ENCODE measurements at places on chromosomes 16 and 17. TPM values are rescaled to one million over a fixed set of nuclear protein-coding genes. Genes with fewer than 3 reads are reported as not detected.

The LGALS9B gene
- not detected for total RNA-seq

The TMC6 gene
- 240 TPM for total RNA-seq

The PRDM7 gene
- not detected for total RNA-seq

The XYLT1 gene
- 15.7 TPM for total RNA-seq

The IRF8 gene
- total RNA-seq, result 37.8 TPM

The PITPNM3 gene
- total RNA-seq, result 0.52 TPM

The LDHD gene
- not detected for total RNA-seq

The SDR42E2 gene
- total RNA-seq, result 0.09 TPM

The TMEM231 gene
- 3.4 TPM for total RNA-seq

The GDPD1 gene
- total RNA-seq, result 2.7 TPM

- H3K27ac ChIP-seq, result no peak overlapping the region
- no peaks in the 10 kb centered on the region for H3K27me3 ChIP-seq
- H3K36me3 ChIP-seq, result no peaks in the 10 kb centered on the region
- H3K4me1 ChIP-seq, result no peaks in the 10 kb centered on the region
- no peak for DNase-seq
- no peak overlapping the region for H3K4me3 ChIP-seq
Observed at GRCh38 chr16:72380283-72380682, 208.3 kb upstream of the PMFBP1 start.

DNA sequence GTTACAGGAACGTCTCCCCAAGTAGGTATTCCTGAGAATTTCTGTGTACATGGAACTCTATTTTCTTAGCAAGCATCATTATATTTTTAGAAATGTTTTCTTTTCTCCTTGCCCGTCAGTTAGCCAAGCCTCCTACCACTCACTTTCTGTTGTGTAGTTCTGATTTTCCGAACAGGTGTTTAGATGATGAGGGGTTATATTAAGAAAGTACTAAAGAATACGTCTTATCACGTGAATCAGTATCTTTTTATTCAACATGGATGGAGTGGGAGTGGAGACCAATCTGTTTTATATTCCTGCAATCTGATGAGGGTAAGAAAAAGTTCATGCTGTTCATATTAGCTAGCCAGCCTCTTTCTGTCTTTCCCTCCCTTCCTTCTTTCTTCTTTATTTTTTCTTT lies 29.4 kb downstream of the MSI2 start:
- no peaks in the 10 kb centered on the region for H3K27me3 ChIP-seq
- H3K4me3 ChIP-seq, result peak overlapping the region; percentile 68
- DNase-seq, result no peak
- H3K36me3 ChIP-seq, result peaks cover 67% of the 10 kb centered on the region

DNA sequence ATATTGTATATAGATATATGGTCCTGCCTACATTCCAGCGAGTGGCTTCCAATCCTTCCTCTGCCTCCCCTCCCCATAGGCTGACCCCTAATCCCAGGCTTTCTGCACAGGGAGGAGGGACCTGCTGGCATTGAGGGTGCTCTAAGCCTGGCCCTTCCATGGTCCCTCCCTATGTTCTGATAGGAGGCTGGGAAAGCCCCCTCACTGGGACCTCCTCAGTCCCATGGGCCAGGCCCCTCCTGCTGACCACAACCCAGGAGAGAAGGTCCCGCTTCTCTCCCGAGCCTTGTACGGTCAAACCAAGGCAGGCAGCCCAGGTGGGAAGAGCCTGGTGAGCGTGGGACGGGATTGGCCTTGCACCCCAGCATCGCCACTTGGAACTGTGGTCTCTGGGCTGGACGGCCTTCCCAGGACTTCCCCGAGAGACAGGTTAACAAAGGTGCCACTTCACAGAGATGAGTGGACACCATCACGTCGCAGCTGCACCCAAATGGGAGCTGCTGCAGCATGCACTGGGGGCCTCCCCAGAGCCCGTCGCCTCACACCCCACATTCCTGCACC lies 859 bp downstream of the ALDH3A1 start:
- no peak overlapping the region for H3K27ac ChIP-seq
- no peak for DNase-seq
- H3K4me1 ChIP-seq, result no peaks in the 10 kb centered on the region
- H3K36me3 ChIP-seq, result no peaks in the 10 kb centered on the region

DNA sequence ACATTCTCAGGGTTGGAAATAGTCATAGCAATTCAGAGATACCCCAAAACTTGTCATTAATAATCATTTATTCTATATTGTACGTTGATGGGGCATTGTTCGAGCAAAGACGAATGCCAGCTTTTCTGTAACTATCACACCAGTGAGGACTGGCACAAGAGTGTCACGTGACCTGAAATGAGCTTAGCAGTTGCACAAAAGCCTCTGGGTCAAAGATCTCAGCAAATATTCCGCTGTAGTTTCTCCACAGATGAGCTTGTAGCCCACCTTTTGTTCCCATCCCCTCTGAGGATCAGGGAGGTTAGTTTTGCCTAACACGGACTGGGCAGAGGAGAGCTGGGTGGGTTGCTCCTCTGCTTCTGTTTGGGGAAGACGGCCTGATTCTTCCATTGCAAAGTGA lies 18.2 kb downstream of the IRX3 start:
- H3K36me3 ChIP-seq, result no peaks in the 10 kb centered on the region
- H3K27ac ChIP-seq, result no peak overlapping the region
- H3K4me3 ChIP-seq, result no peak overlapping the region

DNA sequence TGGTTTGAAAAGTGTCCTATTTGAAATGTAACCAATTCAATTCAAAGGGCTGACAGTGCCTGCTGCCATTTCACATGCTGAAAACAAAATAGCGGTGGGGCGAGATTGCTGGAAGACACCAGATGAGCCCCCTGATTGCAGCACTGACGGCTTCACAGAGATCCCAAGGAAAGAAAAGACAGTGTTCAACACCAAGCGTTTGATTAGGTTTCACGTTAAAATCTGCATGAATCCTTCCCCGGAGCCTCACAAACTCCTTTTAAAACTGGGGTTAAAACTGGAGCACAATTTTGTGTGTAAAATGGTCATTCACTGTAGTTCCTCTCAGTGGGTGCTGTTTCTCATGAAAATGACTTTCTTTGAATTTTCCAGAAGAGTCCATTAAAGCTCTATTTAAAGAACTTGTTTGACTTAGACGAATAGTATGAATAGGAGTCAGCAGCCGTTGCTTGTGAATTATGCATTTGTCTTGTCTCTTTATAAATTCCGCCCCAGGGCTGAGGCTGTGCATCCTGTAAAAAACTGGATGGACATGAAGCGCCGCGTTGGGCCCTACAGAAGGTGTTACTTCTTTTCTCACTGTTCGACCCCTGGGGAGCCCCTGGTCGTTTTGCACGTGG lies 8.8 kb downstream of the MLYCD start:
- no peaks in the 10 kb centered on the region for H3K27me3 ChIP-seq
- no peak for DNase-seq
- H3K36me3 ChIP-seq, result peaks cover 20% of the 10 kb centered on the region
- H3K27ac ChIP-seq, result no peak overlapping the region
- peaks cover 1% of the 10 kb centered on the region for H3K4me1 ChIP-seq
- H3K4me3 ChIP-seq, result no peak overlapping the region

- H3K4me1 ChIP-seq, result peaks cover 28% of the 10 kb centered on the region
- DNase-seq, result no peak
- H3K27ac ChIP-seq, result peak overlapping the region; percentile 58
- H3K36me3 ChIP-seq, result peaks cover 12% of the 10 kb centered on the region
- no peaks in the 10 kb centered on the region for H3K27me3 ChIP-seq
Observed at GRCh38 chr17:7916808-7917207, 719 bp upstream of the RNF227 start.

GRCh38 chr17:56912105-56912999 lies 1.5 kb downstream of the TRIM25 start:
- peak overlapping the region; percentile 69 for H3K27ac ChIP-seq
- H3K36me3 ChIP-seq, result peaks cover 49% of the 10 kb centered on the region
- H3K4me3 ChIP-seq, result peak overlapping the region; percentile 92
- no peaks in the 10 kb centered on the region for H3K27me3 ChIP-seq
- DNase-seq, result no peak

GRCh38 chr16:19771796-19772195 lies 53.7 kb downstream of the IQCK start:
- H3K36me3 ChIP-seq, result no peaks in the 10 kb centered on the region
- H3K4me1 ChIP-seq, result no peaks in the 10 kb centered on the region
- H3K27me3 ChIP-seq, result peaks cover 3% of the 10 kb centered on the region
- no peak overlapping the region for H3K27ac ChIP-seq

GRCh38 chr16:47310792-47311211 lies 150.1 kb downstream of the ITFG1 start:
- peaks cover 2% of the 10 kb centered on the region for H3K36me3 ChIP-seq
- H3K4me1 ChIP-seq, result no peaks in the 10 kb centered on the region
- no peaks in the 10 kb centered on the region for H3K27me3 ChIP-seq
- H3K4me3 ChIP-seq, result no peak overlapping the region
- no peak for DNase-seq
- H3K27ac ChIP-seq, result no peak overlapping the region

GRCh38 chr17:77568540-77568939 lies 390.0 kb upstream of the TNRC6C start:
- H3K27me3 ChIP-seq, result peaks cover 24% of the 10 kb centered on the region
- no peak overlapping the region for H3K4me3 ChIP-seq
- no peaks in the 10 kb centered on the region for H3K36me3 ChIP-seq
- DNase-seq, result no peak
- H3K27ac ChIP-seq, result no peak overlapping the region

DNA sequence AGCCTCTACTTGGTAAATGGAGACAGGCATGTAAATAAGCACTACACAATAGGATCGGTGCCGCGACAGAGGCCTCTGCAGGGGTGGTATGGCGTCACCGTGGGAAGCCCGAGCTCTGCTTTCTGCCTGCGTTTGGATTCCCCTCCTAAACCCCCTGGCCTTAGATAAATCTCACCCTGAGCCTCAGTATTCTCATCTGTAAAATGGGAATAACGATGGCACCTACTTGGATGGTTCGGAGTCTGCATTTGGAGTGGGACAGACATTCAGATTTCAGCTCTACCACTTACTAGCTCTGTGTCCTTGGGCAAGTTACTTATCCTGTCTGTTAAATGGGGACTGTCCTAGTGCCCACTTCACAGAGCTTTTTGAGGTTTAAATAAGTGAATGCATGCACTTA lies 42.8 kb upstream of the TNRC6A start:
- no peak overlapping the region for H3K4me3 ChIP-seq
- DNase-seq, result no peak
- no peaks in the 10 kb centered on the region for H3K36me3 ChIP-seq
- no peaks in the 10 kb centered on the region for H3K4me1 ChIP-seq
- H3K27me3 ChIP-seq, result peaks cover 2% of the 10 kb centered on the region

GRCh38 chr16:721765-722540 lies 1.0 kb downstream of the ANTKMT start:
- peaks cover 8% of the 10 kb centered on the region for H3K4me1 ChIP-seq
- H3K36me3 ChIP-seq, result no peaks in the 10 kb centered on the region
- H3K4me3 ChIP-seq, result peak overlapping the region; percentile 62
- no peak for DNase-seq
- H3K27me3 ChIP-seq, result no peaks in the 10 kb centered on the region

- no peak for DNase-seq
- H3K4me1 ChIP-seq, result peaks cover 4% of the 10 kb centered on the region
- H3K27ac ChIP-seq, result no peak overlapping the region
- H3K27me3 ChIP-seq, result no peaks in the 10 kb centered on the region
Observed at GRCh38 chr16:645852-646678, 3.1 kb upstream of the WDR90 start.

DNA sequence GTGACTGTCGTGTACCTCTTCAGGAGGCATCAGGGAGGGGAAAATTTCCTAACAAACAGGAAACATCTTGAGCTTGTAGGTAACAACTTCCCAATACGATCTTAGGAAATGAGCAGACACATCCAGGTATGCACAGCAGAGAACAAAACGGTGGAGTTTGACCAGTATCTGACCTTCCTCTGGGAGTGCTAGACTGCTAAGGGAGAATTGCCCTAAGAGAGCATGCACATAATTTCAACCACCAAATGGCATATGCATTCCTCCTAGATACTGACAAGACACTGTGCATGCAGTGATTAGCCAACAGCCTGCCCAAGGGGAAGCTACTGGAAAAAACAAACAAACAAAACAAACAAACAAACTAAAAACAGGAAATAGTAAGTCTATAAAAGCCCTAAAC lies 120.6 kb upstream of the RBBP6 start:
- no peak overlapping the region for H3K27ac ChIP-seq
- no peak overlapping the region for H3K4me3 ChIP-seq
- DNase-seq, result no peak
- H3K36me3 ChIP-seq, result no peaks in the 10 kb centered on the region
- H3K4me1 ChIP-seq, result no peaks in the 10 kb centered on the region

DNA sequence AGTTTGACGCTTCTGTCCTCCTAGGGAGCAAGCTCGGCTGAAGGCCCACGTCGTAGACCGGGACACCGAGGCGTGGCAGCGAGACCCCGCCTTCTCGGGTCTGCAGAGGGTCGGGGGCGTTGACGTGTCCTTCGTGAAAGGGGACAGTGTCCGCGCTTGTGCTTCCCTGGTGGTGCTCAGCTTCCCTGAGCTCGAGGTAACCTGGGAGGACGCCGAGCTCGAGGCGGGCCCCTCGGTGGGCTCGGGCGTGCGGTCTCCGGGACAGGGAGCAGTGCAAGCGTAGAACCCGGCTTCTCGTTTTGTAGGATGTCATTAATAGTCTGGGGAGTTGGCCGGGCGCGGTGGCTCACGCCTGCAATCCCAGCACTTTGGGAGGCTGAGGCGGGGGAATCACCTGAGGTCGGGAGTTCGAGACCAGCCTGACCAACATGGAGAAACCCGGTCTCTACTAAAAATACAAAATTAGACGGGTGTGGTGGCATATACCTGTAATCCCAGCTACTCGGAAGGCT lies 715 bp downstream of the ENDOV start:
- peaks cover 9% of the 10 kb centered on the region for H3K4me1 ChIP-seq
- peaks cover 10% of the 10 kb centered on the region for H3K36me3 ChIP-seq
- no peak for DNase-seq
- peak overlapping the region; percentile 86 for H3K4me3 ChIP-seq
- H3K27me3 ChIP-seq, result peaks cover 27% of the 10 kb centered on the region

- no peak overlapping the region for H3K4me3 ChIP-seq
- H3K27me3 ChIP-seq, result no peaks in the 10 kb centered on the region
- H3K27ac ChIP-seq, result no peak overlapping the region
- DNase-seq, result no peak
Observed at GRCh38 chr17:56540836-56541235, 52.7 kb upstream of the NOG start.

- no peaks in the 10 kb centered on the region for H3K4me1 ChIP-seq
- no peak overlapping the region for H3K4me3 ChIP-seq
- H3K27me3 ChIP-seq, result peaks cover 28% of the 10 kb centered on the region
- H3K36me3 ChIP-seq, result no peaks in the 10 kb centered on the region
Observed at GRCh38 chr17:40841246-40841645, 18.8 kb upstream of the KRT10 start.

GRCh38 chr17:8489841-8490240 lies 54.2 kb downstream of the NDEL1 start:
- no peak for DNase-seq
- H3K4me1 ChIP-seq, result no peaks in the 10 kb centered on the region
- no peaks in the 10 kb centered on the region for H3K27me3 ChIP-seq
- H3K36me3 ChIP-seq, result peaks cover 13% of the 10 kb centered on the region

- no peak for DNase-seq
- H3K4me3 ChIP-seq, result no peak overlapping the region
- H3K36me3 ChIP-seq, result no peaks in the 10 kb centered on the region
Observed at GRCh38 chr16:70681382-70682238, 4.2 kb downstream of the MTSS2 start.

- H3K4me3 ChIP-seq, result peak overlapping the region; percentile 62
- no peaks in the 10 kb centered on the region for H3K27me3 ChIP-seq
- peaks cover 32% of the 10 kb centered on the region for H3K4me1 ChIP-seq
Observed at GRCh38 chr17:4728124-4728523, 3.1 kb upstream of the MED11 start.

- H3K4me3 ChIP-seq, result no peak overlapping the region
- H3K27ac ChIP-seq, result no peak overlapping the region
- DNase-seq, result no peak
- H3K27me3 ChIP-seq, result peaks cover 13% of the 10 kb centered on the region
- no peaks in the 10 kb centered on the region for H3K4me1 ChIP-seq
- H3K36me3 ChIP-seq, result no peaks in the 10 kb centered on the region
Observed at GRCh38 chr17:76645481-76645880, 1.9 kb upstream of the ST6GALNAC1 start.

All from activated T-helper 2 cell treated with anti-CD3 and anti-CD28 coated beads, Interferon-gamma antibody, Interleukin-2, Interleukin-4, amounts not matched to agents 10 μg/mL and 5 μg/mL and 100 μg/mL, durations not matched to agents 14 hours and 24 hours and 36 hours (primary cell).